ENCODE measurements at places on chromosomes 5 and 9. TPM values are rescaled to one million over a fixed set of nuclear protein-coding genes. Genes with fewer than 3 reads are reported as not detected.

DNA sequence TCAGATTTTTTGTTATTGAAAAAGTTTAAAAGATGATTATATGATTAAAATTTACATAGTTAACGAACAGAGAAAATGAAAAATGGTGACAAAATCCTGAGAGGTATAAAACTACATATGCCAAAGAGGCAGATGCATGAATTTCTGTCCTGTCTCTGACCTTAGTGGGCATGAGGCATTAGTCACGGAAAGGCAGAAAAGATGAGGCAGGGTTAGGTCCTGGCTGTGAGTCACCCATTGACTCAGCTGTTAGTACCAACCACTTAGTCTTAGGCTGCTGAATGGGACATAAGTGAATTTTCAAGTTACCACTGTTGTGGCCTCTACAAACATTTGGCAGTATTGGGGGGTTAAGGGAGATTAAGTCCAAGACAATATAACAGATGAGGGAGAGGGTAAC is 33.1 kb downstream of the RASA1 start:
- DNase-seq: no peak

DNA sequence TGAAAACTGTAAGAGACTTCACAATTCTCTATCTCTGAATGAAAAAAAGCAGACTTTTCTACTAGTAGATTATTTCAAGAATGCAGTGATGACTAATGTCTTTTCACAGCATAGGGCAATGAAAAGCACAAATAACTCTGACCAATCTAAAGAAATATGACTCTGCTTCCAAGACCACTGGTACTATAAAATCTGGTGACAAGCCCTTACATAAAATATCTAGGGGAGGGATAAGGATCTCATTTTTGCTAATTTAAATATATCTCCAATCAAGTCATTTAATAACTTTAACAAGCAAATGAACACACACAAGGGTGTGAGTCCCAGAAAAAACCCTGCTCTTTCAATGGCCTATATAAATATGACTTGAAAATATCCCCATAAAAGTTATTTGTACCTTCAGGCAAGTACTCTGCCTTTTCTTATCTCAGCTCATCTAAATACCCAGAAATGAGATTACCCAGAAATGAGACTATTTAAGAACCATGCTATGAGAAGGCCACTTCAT is 105.2 kb downstream of the GNAQ start:
- no peak for DNase-seq

The GDNF gene
- total RNA-seq: not detected

- no peak for DNase-seq
Measured at GRCh38 chr9:127972236-127972871, 8.4 kb downstream of the EEIG1 start.

DNA sequence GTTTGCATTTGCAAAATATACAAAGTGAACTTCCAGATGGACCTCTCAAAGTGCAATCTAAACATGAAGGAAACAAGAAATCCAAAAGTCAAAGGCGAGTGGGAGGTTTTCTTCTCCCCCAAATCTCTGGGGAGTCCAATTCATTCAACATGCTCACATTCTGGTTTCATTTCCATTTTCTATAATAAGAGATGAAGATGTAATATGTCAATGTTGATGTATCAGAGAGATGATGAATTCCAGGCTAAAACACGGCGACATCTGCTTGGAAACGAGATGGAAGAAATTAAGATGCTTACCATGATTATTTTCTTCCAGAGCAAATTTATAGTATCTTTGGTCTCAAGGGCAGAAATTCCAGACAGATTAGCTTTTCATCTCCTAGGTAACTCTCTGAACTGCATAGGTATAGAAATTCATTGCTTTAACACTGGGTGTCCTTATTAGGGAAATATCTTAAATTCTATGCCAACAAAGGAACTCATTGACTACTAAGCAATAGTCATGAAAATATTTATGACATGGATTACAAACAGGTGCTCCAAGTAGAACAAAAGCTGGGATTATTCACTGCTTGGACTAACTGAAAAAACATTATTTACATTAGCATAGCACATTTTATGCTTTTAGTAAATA is 287.9 kb downstream of the SEC61B start:
- DNase-seq: no peak

The GTF2H2 gene
- 15.8 TPM for total RNA-seq

The PCDHGA7 gene
- 0.68 TPM for total RNA-seq

The CLIC3 gene
- total RNA-seq: 144 TPM

The CDC25C gene
- total RNA-seq: 0.47 TPM

The PCDHA9 gene
- total RNA-seq: not detected

DNA sequence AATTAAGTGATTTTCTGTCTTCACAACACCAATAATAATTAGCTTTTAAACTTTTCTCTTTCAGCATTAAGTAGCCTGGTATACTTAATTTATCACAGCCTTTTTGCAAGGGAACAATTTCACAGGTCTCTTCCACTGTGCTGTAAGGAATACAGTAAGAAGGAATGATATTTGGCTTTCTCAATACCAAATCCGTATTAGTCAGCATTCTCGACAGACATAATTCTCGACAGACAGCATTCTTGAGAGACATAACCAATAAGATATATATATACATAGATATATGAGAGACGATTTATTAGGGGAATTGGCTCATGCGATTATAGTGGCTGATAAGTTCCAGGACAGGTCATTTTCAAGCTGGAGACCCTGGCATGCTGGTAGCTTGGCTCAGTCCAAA is 18.0 kb downstream of the PRKAA1 start:
- no peak for DNase-seq

- DNase-seq: no peak
Measured at GRCh38 chr5:133698646-133699526, 86.5 kb upstream of the FSTL4 start.

GRCh38 chr5:155767470-155767869 is 559.5 kb upstream of the SGCD start:
- no peak for DNase-seq

The CDH6 gene
- not detected for total RNA-seq

DNA sequence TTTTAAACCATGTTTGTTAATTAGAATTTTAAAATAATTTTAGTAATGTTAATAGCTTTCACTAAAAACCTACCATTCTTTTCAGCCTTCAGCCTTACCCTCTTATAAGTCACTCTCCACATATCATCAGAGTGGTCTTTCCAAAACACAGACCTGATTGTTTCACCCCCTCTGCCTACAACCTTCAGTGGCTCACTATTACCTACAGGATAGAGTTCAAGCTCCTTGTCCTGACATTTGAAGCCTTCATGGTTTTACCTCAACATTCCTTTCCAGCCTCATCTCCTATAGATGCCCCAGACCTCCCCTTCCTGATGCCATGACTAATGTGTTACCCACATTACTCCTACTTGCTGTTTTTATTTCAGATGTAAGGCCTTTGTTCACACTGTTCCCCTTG is 27.8 kb upstream of the STRBP start:
- DNase-seq: no peak

The CER1 gene
- not detected for total RNA-seq

The PCDHGA8 gene
- 0.07 TPM for total RNA-seq

The CATSPER3 gene
- total RNA-seq: 0.55 TPM

DNA sequence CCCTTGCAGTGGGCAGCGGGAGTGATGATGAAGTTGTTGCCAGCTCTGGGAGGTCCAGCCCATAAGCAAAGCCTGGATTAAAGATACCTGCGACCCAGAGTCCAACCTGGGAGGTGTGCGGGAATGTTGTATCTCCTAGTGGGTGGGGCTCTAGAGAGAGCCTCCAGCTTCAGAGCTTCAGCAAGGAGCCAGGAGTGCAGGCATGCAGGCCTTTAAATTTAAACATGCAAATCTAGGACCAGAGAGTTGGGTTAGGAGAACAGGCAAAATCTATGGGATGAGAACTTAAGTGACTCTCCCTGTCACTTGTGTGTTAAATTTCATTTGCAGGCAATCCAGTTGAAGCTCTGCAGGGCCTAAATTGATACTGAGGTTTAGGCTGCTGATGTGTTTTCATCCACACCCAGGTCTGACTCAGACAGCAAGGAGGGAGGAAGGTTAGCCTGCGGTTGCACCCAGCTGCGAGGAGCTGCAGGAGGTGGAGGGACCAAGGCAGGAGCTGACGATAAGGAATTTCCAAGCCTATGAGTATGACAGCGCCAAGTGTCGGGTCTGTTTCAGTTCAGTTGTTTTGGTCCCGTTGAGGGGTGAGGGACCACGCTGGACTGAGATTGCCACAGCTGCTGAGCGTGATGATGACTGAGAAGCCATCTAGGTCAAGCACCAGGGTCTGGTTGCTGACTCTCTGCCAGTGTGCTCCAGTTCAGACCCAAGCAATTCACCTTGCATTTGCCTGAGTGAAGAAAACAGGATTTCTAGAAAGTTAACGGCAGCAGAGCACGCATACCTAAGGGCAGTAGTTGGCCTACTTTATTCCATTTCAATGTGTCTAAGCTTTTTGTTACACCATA is 243.0 kb downstream of the ICE1 start:
- no peak for DNase-seq

DNA sequence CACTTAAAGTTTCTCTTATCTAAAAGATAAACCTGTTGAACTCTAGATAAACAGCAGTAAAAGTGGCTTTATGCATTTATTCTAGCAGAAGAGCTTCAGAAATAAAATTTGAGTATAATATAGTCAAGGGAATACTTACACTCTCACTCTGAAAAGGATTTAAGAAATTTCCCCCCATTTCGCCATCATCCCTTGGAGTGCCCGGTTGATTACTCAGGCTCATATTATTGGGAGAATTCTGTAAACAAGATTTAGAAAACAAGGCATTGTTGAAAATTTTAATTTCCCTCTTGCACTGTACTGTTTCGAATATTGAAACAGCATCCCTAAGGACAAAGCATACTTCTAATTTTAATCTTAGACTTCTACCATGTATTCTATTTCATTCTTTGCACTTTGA is 34.5 kb upstream of the ACOT12 start:
- DNase-seq: no peak

Data from natural killer cell (primary cell).